ENCODE measurements at places on chromosomes 6 and 20.

GRCh38 chr6:142848156-142848555, 96.8 kb downstream of the HIVEP2 start:
- no peak for DNase-seq

DNA sequence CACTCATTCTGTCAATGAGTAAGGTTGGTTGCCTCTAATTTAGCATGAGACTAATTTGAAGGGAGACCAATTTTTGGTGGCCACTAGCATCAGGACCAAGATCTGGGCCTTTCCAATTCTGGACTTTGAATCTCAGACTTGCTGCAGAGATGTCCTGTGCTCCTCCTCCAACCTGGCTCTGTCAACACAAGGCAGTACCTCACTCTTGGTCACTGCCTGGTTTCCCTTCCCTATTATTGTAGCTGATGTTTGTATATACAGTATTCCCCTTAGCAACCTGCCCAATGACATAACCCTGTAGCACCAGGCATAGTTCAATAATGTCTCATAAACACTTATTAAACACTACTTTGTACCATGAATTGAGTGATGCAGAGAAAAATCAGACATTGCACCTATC, 50.4 kb downstream of the UNC5CL start:
- no peak for DNase-seq

- DNase-seq: no peak
Observed at GRCh38 chr20:32321390-32321789, 36.7 kb upstream of the ASXL1 start.

DNA sequence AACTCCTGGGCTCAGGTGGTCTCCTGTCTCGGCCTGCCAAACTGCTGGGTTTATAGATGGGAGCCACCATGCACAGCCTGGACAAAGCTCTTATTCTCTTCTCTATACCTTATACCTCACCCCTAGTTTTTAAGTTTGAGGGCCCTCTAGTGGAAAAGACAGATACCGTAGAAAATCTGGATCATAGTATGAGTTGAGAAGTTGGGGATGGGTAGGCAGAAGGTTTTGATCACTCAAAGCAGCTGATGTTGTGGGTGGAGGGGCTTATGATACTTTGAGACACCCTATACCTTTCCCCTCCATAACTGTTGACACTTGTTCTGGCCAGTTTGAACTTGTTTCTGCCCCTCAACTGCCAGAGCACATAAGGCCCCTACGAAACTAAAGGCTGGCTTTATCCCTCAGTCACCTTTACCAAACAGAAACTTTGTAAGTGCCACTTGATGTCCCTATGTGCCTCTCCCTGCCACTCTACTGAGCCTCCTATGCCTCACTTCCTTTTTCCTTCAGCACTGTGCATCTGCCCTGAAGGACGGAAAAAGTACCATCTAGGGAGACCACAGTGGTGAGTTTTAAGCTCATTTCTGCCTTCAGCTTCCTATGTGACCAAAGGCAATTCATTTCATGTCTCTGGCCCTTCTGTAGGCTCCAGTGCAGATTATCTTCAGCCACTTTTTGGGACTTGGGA, 28.6 kb downstream of the RALY start:
- DNase-seq: no peak

DNA sequence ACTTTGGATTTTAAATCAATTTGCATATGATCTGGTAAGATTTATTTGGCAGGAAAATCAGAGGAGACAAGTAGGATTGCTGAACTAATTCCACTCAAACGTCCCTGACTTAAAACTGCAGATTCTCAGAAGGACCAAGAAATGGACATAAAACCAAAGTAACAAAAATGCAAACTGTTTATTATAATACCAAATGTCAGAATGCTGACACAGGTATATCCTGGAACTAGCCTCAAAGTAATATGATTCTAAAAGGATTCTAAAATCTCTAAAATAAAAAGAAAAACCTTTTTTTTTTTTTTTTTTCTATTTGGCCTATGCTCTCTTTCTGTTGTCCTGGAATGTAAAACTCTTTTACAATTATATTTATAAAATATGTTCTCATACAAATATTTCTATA, 74.4 kb upstream of the BTBD3 start:
- no peak for DNase-seq

DNA sequence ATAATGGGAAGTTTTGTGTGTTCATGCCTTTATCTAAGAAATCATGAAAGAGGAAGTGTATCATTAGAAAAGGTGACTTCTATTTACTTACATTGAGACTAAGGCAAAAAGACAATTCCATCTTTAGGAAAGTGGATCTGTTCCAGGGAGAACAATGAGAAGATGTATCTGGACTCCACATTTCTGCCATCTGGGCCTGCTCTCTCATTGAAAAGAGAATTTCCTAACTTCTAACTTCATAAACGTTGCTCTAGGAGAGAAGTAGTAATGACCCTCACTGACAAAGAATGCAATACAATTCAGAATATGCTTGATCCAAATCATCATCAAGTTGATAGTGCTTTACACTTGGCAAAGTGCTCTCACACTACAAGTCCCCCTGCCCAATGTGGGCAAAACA, 294.2 kb downstream of the OGFRL1 start:
- no peak for DNase-seq

- DNase-seq: no peak
Observed at GRCh38 chr6:53179961-53180651, 31.5 kb upstream of the GCM1 start.

DNA sequence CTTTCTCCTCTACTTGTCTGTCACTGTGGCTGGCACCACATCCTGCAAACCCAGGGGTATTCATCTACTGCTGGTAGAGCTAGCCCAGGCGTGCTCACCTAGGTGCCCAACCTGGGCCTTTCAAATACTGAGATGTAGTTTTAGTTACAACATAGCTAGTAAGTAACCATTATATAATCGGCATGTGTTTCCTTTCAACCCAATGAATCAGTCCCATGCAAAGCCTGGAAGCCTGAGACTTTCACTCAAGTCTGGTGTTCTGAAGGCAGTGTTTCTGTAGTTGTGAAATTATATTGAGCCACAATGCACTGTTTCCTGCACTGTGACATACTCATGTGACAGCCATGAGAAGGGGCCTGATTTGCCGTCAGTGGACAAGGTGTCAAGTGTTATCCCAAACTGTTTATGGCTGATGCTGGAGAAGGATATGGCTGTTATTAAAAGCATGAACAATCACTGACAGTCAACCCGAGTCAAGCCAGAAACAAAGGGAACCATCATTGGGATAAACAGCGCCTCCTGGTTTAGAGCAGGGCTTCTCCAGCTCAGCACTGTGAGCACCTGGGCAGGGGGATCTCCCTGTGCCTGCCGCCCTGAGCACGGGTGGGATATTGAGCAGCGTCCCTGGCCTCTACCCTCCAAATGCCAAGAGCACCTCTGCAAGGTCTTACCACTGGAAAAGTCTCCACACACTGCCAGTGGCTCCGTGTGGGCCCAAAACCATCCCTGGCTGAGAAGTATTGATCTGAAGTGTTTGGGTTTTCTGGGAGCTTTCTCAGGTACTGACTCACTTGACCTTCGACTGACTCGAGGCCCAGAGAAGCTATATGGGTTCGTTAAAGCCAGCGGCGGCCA, 1.6 kb downstream of the PSMA7 start:
- no peak for DNase-seq

DNA sequence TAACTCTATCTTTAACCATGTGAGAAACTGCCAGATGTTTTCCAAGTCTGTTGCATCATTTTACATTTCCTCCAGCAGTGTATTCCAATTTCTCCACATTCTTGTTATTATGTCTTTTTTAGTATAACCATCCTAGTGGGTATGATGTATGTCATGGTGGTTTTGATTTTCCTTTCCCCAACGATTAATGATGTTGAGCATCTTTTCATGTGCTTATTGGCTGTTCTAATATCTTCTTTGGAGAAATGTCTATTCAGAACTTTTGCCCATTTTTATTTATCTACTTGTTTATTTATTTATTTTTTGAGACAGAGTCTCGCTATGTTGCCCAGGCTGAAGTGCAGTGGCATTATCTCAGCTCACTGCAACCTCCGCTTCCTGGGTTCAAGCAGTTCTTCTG, 4.3 kb upstream of the C6orf62 start:
- DNase-seq: no peak

DNA sequence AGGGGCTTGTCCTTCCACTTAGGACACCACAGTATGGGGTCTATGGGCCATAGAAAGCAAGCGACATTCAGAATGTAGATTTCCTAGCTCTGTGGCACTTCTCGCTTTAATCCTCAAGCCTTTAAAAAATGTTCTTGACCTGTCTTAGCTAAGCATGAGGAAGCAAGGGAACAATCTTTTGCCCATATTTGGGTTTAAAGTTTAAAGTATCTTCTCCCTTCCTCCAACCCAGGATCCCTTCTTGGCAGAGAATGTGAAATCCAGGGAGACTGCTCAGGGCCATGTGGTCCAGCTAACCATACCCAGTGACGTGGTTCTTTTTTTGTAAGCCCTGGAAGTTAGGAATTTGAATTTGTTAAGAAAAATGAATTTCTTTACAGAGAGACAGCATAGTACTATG, 289.9 kb downstream of the BTBD9 start:
- no peak for DNase-seq

- no peak for DNase-seq
Observed at GRCh38 chr6:142421285-142422117, 119.7 kb downstream of the ADGRG6 start.

DNA sequence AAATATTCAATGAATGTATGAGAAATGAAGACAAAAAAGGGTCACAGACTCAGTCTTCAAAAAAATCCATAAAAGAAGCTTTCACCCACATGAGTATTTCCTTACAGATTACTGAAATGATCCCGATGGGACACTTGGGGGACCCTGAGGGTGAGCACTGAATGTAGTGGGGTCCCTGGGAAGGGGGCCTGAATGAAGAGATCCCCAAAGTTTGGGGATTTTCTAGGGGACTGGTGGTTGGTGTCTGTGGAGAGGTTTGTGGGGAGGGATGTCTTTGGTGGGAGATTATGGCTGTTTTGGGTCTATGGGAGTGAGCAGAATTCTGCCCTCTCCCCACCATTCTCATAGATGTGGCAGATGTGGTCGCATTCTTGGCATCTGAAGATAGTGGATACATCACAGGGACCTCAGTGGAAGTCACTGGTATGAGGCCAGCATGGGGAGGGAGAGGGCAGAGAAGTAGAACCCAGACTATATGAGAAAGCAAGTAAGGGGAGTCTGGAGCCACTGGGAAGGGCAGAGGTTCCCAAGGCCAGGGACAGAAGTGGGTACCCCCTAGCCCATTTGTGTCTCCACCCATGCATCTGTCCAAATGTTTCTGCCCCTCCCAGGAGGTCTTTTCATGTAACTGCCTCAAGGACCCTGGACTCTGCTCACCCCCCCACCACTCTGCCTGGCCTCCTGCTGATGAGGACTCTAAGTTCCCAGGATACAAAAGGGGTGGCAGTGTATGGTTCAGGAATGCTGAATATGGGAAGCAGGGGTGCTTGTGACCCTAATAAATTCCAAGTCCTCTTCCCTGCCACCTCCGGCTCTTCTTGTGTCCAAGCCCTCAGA, 1.8 kb downstream of the HSD17B8 start:
- no peak for DNase-seq

DNA sequence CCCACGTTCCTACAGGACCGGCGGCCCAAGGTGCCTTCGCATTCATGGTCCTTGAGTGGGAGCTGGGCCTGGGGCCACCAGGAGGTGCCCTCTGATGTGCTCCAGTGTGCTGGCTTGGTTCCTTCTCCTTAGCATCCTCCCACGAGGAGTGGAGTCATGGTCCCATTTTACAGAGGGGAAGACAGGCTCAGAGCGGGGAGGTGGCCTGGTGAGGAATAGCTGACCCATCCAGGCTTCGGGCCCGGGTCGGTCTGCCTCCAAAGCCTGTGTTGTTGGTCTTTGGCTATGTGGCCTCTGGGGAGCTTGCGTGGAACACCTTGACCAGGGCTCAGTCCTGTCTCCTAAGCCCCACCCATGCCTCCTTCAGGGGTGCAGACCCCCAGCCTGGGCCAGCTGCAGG, 22.8 kb downstream of the RBM38 start:
- no peak for DNase-seq

DNA sequence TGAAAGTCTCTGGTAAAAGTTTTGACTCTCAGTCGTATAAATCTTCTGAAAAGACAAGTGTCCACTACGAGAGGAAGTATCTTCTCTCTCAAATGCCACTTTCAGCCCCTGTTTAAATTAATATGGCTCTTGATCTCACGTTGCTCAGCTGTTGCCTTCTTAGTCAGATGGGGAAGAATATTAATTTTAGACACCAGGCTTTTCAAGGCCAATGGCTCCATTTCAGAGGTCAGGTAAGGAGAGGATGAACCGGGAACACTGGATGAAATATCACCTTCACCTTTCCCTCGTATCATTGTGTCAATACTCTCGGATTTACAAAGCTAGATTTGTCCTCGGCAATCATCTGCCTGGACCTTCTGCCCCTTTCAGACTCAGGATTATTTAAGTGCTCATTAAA, at the start of gene MYLK4:
Gene MYLK4, minus strand, starts transcription at position 91 of the 400 bp plus-strand sequence. CDS start 1,628 bp downstream, outside the sequence.
- no peak for DNase-seq

GRCh38 chr6:71040043-71040442, 83.2 kb upstream of the B3GAT2 start:
- no peak for DNase-seq

DNA sequence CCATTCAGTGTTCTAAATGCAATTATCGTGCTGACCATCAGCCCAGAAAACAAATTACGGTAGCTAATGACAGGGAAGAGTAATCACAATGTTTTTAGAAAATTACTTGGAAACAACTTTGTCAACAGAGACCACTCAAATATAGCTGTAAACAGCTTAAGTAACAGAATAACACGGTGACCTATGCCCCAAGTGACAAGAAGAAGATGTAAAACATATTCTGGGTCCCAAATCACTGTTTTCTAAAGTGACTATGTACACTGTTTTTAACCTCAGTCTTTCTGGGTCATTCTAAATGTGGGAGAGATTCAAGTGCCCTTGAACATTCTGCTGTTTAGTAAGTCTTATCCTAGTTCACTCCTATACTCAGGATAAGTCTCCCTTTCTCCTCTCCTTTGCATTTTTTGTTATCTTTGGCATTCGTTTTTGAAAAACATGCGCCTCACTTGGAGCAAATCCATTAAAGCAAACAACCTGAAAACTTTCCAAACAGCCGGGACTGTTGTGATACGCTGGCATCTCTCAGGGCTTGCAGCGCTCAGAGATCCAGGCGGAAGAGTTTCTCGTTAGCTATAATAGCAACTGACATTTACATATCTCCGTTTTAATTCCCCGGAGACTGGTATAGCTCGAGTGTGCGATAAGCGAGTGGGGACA, 114.5 kb upstream of the SOX4 start:
- no peak for DNase-seq

GRCh38 chr6:72939004-72939403, 286.3 kb downstream of the KHDC1L start:
- DNase-seq: no peak

DNA sequence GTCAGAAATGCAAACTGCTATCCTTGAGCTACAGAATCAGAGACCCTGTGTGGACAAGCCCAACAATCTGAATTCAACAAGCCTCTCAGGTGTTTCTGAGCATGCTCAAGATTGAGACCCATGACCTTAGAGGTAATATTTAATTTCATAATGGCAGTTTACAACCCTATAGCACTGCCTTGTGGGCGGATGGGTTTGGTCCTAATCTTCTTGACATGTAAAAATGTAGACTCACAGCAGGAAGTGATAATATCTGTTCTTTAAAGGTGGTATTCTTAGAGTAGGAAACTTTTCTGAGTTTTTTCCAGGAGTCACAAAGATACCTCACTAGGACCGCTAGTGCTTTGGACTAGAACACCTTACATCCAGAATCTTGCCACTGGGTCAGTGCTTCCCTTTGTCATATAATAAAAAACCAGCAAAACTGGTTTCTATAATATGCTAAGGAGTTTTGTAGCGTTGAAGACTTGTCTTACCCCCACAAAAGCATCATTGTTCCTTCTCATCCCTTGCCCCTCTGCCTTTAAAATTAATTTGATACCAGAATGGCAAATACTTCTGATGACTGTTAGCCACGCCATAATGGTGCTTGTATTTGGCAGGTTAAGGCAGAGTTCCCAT, 52.6 kb downstream of the E2F3 start:
- DNase-seq: no peak

GRCh38 chr20:33910056-33910455, 83.7 kb upstream of the RALY start:
- DNase-seq: no peak

Data from activated T-cell treated with anti-CD3 and anti-CD28 coated beads for 48 hours (primary cell).